ENCODE measurements at places on chromosomes 12 and 14.

DNA sequence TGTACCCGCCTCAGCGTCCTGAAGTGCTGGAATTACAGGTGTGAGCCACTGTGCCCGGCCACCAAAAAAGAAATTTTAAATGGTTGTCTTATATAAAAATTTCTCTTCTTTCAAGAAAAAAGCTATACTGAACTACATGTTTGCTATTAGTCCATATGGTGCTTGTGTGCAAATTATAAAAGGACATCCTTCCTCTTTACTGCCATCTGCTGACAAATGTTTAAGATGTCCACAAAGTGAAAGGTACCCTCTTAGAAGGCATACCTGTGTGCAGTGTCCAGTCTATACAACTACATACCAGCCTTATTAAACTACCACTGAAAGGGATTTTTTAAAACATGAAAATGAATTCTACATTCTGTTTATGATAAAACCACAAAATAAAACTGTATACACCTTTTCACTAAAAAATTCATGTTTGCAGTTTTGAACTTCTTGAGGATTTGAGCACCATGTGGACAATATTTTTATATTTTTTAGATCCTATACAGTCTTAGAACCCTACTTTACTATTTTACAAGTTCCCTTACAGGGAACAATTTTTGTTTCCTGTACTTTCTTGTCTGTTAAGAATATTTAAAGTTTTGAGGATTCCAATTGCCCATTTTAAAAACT lies 32.8 kb upstream of the TOMM20L start:
- no peak for DNase-seq

GRCh38 chr14:52266179-52266578 lies 1.3 kb upstream of the PTGDR start:
- DNase-seq = no peak

GRCh38 chr12:15522574-15523187 lies 200.4 kb downstream of the PTPRO start:
- no peak for DNase-seq

DNA sequence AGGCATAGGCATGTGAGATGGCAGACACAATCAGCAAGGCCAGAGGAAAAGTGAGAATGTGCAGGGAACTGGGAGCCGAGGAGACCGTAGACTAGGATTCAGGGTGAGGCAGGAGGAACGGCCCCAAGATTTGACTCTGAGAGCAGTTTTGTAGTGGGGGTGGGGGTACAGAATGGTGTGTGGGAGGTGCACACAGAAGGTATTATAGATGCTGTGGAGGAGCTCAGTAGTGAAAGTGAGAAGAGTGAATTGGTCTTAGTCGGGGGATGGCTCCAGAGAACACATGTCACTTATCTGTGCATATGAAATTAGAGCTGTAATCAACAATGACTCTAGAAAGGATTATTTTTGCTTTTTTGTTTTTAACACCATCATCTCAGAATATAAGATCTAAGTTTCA lies 11.9 kb downstream of the ZNF664 start:
- DNase-seq = no peak

- no peak for DNase-seq
Observed at GRCh38 chr14:65074449-65075150, 27.7 kb downstream of the MAX start.

DNA sequence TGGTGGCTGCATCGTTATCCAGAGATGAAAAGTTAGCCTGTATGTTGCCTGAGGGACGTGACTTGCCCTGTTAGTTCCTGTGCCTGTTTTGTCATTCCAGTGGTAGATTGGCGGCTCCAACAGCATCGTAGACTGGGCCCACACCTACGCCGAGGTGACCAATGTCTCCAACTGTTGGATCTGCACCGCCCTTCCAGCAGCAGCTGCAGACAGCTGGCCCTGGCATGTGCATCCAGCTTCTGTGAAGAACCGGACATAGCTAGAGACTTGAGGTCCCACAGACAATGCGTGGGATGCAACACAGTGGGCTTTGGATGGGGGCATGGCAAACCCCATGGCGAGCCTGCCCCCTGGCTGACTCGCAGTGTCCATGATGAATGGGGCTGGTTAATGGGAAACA lies 93.0 kb upstream of the TMPO start:
- DNase-seq = no peak

DNA sequence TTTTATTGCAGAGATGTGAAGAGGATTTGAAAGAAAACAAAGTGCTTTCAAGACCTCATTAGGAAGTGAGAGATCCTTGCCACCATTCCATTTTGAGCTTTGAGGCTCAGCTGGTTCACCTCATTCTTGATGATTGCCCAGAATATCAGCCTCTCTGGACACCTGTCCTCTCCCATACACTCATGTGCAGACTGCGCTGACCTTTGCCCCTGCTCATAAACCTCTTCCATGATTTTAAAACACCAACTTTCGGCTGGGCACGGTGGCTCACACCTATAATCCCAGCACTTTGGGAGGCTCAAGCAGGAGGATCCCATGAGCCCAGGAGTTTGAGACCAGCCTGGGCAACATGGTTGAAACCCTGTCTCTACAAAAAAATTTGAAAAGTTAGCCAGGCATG lies 8.9 kb downstream of the COX14 start:
- DNase-seq = no peak

- DNase-seq = no peak
Observed at GRCh38 chr12:59548930-59549329, 46.9 kb upstream of the SLC16A7 start.

DNA sequence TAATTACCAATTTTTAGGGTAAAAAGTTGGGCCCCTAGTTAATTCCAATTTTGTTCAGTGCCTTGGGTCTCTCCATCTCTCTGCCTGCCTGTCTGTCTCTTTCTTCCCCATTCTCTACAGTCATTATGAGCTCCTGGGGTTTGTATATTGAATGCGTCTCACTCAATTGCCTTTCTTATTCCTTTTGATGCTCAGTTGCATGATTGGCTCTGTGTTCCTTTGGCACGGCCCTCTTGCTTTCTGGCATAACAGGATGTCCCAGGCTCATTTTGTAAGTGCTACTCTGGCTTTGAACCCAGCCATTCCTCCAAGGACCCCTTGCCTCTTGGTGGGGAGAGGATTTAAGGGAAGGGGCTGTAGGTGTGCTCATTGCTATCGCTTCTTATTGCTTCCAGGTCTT lies 35.6 kb downstream of the ZNF664 start:
- DNase-seq = no peak

- DNase-seq = no peak
Observed at GRCh38 chr14:74551431-74552371, 58.1 kb downstream of the ISCA2 start.

DNA sequence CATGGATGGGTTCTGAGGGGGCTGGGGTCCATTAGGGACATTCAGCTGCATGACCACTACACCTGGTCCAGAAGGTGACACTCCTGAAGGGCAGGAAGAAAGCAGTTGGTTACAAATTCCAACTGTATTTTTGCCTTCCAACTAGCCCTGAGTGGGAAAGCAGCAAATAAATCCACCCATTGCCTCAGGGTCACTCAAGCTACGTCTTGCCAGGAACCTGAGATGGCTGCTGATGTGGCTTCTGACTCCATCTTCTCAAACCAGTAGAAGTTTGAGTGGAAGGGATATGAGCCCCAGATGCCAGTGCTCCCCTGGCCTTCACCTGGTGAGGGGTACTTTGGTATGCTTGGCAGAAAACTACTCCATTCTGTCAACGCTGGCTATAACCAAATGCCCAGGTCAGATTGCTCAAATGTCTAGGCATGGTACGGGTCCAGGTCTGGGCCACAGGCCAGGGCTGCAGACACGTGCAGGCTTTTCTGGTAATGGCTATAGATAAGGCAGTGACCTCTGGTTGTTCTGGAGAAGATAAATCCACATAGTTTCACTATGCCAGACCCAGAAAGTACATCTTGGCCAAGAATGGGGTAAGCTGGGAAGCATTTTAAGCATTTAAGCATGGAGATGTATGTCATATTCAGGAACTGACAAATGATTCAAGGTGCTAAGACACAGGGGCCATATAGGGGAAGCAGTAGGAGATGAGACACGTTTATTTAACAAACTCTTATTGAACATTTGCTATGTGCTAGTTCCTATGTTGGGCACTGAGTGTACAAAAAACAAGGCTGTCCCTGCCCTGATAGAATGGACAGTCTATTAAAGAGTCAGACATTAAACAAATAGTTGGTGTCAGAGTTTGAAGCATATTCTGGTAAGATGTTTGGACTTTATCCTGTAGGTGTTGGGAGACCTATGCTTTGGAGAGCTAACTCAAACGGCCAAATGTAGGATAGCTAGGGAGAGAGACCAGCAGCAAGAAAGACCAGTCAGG lies 8.3 kb upstream of the STAC3 start:
- no peak for DNase-seq

DNA sequence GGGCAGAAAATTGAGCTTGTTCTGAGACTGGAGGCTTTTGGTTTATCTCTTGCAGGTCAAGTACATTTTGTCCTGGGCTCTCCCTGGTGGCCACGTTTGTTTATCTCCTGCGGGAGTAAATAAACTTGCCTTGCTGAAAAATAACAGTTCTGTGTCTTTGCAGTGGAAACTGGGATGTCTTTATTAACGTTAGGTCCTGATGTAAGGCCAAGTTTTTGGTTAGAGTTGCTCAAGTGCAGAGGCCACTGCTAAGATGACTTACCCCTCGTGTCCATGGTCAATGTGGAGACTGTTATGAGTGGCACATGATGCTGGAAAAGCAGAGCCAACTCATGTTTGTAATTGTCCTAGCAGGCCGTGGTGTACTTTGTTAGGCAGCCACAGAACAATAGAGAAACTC lies 3.8 kb downstream of the PTPN11 start:
- DNase-seq = no peak

GRCh38 chr12:89468648-89469326 lies 55.8 kb downstream of the GALNT4 start:
- DNase-seq = no peak

Measured in SK-N-MC (cell line).